GM10248 (cell line): ENCODE measurements at places on chromosomes 12 and 14.

DNA sequence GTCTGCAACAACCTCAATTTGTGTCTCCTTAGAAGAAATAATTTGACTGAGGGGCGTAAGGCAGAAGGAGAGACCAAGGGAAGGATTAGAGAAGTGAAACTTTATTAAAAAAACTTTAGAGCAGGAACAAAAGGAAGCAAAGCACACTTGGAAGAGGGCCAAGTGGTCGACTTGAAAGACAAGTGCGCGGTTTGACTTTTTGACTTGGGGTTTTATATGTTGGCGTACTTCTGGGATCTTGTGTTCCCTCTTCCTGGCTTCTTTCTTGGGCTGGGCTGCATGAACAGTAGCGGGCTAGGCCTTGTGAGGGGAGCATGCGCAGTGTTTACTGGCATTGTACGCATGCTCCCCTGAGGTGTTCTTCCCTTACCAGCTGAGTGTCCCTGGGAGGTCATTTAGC is 369.3 kb upstream of the DCN start:
- DNase-seq = no peak

- no peak for DNase-seq
Measured at GRCh38 chr12:89325495-89325894, 26.8 kb downstream of the DUSP6 start.

GRCh38 chr12:19771858-19772257 is 332.6 kb downstream of the AEBP2 start:
- DNase-seq = no peak

DNA sequence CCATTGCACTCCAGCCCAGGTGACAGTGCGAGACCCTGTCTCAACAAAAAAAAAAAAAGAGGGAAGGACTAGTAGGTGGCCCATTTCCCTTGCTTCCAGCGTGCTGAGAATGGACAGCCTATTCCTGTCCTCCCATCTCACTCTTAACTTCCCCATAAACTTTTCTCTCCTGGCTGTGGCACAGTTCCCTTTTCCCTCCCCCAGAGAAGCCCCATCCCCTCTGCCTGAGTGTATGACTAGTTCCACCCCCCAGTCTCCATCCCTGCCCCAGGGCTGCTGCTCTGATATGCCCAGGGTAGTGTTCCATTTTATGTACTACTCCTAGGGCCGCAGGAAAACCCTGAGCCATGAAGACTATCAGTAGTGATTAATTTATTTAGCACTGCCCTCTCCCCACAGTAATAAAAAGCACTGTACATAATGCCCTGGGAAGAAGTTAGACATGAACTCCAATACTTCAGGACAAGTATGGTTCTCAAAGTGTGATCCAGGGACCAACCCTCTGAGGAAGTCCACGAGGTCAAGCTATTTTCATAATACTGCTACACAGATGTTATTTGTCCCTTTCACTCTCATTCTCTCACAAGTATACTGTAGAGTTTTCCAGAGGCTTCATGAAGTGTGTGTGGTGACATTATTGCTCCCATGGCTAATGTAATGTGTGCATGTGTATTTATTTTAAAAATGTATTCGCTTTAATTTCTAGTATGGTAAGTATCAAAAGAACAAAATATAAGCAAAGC is 11.5 kb upstream of the CHD4 start:
- no peak for DNase-seq

GRCh38 chr12:64625243-64626077 is 15.2 kb downstream of the RASSF3 start:
- DNase-seq = peak; percentile 49

- DNase-seq = no peak
Measured at GRCh38 chr12:67621112-67621511, 27.4 kb upstream of the DYRK2 start.

- DNase-seq = peak; percentile 76
Measured at GRCh38 chr14:104827177-104828055, 26.5 kb downstream of the ZBTB42 start.

DNA sequence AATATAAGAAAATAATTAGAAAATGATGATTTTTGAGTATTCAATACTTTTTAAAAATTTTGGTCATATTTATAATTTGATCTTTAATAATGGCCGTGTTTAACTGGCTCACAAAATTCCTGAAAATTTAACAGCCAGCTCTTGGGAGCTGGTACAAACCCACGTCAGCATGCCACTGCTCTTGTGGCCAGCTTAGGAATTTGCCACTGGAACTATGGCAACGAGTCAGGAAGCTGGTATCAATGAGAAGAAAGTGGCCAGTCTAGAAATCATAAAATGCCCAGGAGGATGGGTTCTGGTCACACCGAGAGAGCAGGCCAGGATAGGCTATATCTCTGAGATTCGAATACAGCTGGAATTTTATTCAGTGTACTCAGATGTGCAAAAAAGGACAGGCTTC is 72.2 kb upstream of the PLEKHG3 start:
- DNase-seq = no peak

- no peak for DNase-seq
Measured at GRCh38 chr12:109726511-109727038, 12.9 kb downstream of the FAM222A start.

DNA sequence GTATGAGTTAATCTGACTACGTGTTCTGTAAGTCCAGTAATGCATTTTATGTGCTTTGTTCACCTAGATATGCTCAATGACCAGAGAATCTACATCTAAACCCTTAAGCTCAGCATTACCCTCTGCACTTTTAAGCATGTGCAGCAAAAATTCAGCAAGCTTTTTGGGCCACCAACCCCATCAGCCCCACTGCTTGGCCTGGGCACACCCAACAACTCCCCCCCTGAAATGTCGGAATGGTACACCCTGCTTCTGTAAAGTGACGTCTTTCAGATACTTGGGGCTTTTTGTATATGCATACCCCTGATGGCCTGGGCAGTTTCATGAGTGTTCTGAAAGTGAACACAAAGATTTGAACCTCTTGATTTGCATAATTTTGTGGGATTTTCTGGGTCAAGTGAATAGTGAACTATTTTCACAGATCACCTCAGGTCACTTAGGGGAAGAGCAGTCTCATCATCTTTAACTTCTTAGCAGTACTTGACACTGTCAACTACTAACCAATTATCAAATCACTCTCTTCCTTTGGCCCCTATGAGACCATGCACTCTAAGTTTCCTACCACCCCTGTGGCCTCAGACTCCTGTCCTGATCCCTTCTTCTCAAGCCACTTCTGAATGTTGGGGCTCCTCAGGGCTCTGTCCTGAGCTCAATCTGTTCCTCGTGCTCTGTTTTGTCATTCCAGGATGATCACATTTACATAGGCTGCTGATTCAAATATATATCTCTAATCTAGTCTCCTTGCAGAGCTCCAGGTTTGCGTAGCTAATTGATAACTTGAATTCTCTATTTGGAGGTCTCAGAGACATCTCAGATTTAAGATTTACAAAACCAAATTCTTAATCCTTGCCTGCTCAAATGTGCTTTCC is 36.3 kb upstream of the PPM1A start:
- peak; percentile 43 for DNase-seq

- DNase-seq = no peak
Measured at GRCh38 chr14:104266631-104267575, 128.5 kb downstream of the KIF26A start.

DNA sequence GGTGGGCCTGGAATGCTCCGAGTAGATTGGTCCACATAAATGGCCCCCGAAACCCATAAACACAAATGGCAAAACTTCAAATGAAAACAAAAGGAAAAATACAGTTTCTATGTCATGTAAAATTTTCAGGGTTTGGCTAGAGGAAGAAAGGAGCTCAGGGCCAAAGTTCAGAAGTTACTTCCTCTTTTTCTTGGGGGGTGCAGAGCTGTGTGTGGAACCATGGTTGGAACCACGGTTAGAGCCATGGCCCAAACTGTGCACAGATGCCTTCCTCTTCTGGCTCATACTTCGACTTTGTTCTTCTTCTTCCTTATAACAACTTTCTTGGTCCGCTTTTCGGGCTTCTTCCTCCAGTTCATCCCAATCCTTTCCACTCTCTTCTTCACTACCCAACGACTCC is 51.7 kb downstream of the MGST1 start:
- no peak for DNase-seq

DNA sequence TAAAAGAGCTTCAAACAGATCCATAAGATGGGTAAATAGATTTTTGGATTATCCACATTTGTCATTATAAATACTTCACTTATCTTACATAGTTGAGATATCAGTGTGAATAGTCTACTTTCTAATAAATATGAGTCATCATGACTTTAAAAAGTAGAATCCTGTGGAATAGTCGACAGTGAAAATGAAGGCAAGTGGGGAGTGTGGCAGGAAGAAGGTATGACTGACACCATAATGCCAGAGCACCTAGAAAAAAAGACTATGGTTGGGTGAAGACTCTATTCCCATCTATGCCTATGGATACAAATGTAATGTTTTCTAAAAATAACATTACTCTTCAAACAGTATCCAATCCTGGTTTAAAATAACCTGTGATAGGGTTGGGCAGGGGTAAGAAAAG is 117.5 kb downstream of the MDGA2 start:
- no peak for DNase-seq

- DNase-seq = no peak
Measured at GRCh38 chr14:38201137-38201828, 6.4 kb upstream of the SSTR1 start.

DNA sequence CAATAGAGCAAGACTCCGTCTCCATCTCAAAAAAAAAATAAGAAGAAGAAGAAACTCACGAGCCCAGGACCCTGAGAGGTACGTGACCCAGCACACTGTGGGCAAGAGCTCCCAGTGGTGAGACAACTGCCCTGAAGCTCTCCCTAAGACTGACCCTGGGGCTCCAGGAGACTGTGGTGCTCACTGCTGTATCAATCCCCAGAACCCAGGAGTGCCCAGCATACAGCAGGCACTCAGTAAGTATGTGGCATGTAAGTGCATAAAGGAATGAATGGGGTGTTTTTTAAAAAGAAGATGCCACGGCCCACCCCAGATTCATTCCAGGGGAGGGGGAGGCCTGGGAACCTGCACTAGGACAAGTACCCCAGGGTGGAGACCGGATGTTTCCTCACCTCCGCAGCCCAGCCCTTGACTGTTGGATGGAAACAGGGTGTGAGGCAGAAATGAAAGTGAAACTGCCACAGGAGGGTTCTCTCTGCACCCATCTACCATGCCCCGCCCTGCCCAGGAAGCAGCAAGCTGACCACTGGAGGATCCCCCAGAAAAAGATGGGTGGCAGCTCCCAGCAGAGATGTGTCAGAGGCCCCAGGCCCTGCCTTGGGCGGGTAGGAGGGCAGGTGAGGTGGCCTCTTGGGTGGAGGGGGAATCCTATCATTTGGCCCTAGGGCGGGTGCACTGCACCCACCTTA is 12.2 kb downstream of the ITPK1 start:
- DNase-seq = peak; percentile 80

- DNase-seq = no peak
Measured at GRCh38 chr12:131281016-131281415, 327.3 kb downstream of the ADGRD1 start.

GRCh38 chr14:21902561-21903181 is 229.1 kb upstream of the OR4E1 start:
- DNase-seq = no peak

- no peak for DNase-seq
Measured at GRCh38 chr12:115394496-115395220, 710.7 kb upstream of the TBX3 start.

DNA sequence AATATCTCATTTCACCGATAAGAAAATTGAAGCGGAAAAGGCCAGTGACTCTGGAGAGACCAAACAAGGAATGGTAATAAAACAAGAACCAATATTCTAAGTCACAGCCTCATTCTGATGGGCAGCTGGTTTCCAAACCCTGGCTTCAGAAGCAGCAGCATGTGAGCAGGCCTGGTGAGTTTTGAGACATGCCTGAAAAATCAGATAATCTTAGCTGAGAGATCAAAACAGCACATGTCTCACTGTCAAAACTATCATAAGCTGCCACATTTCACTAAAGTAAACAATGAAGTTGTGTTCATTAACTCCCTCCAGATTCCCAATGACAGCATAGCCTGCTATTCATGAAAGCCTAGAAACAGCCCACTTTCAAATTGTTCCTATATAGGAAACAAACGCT is 36.5 kb downstream of the CIT start:
- DNase-seq = no peak

- peak; percentile 57 for DNase-seq
Measured at GRCh38 chr14:55373784-55374705, 37.6 kb downstream of the ATG14 start.

- no peak for DNase-seq
Measured at GRCh38 chr12:1728824-1729223, 38.0 kb downstream of the ADIPOR2 start.

DNA sequence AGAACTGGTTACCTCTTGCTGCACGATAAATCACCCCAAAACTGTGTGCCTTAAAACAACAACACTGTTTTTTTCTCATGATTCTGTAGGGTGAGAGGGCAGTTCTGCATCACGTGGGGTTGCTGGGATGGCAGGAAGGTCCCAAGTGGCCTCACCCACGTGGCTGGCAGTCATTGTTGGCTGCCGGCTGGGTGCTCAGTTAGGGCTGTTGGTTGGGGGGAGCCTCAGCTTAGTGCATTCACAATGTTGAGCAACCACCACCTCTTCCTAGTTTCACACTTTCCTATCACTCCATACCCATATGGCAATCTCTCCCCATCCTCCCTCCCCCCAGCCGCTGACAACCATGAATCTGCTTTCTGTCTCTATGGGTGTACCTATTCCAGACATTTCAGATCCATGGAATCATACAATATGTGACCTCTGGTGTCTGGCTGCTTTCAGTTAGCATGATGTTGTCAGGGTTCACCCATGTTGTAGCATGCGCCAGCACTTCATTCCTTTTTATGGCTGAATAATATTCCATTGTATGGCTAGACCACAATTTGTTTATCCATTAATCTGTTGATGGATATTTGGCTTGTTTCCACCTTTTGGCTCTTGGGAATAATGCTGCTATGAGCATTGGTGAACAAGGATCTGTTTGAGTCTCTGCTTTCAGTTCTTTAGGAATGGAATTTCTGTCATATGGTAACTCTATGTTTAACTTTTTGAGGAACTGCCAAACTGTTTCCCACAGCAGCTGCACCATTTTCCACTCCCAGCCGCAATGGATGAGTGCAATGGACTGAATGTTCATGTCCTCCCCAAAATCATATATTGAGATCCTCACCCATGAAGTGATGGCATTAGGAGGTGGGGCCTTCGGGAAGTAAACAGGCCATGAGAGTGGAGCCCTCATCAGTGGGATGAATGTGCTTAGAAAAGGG is 11.2 kb upstream of the POP5 start:
- DNase-seq = no peak

- no peak for DNase-seq
Measured at GRCh38 chr12:104470521-104470920, 13.8 kb downstream of the CHST11 start.
